Cerebellar cortex (tissue), 1 donor: ENCODE measurements at places on chromosomes 3 and 15.

GRCh38 chr3:114496874-114497273 is 203.0 kb downstream of the TIGIT start:
- DNase-seq = no peak

GRCh38 chr3:42702066-42702951 is at the start of gene HHATL:
HHATL (minus strand) TSS chr3:42702798; CDS start chr3:42700826, 1,972 bp downstream.
- DNase-seq = no peak

DNA sequence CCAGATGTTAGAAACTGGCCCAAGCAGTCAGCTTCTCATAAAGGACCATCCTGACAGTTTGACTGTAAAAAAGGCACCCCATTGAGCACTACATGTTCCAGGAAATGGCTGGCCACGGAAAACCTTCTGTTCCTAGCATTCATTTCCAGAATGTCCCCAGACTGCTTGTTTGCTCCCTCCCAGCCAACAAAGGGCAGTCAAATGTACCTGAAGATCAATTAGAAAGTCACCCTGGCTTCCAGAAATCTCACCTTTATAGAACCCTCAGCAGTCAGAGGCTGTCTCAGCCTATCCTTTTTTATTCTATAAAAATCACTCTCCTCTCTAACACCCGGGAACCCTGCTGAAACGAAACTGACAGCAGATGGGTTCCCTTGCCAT is 784 bp upstream of the SAMMSON start:
- no peak for DNase-seq

GRCh38 chr3:187896646-187897045 is 151.4 kb upstream of the BCL6 start:
- no peak for DNase-seq

DNA sequence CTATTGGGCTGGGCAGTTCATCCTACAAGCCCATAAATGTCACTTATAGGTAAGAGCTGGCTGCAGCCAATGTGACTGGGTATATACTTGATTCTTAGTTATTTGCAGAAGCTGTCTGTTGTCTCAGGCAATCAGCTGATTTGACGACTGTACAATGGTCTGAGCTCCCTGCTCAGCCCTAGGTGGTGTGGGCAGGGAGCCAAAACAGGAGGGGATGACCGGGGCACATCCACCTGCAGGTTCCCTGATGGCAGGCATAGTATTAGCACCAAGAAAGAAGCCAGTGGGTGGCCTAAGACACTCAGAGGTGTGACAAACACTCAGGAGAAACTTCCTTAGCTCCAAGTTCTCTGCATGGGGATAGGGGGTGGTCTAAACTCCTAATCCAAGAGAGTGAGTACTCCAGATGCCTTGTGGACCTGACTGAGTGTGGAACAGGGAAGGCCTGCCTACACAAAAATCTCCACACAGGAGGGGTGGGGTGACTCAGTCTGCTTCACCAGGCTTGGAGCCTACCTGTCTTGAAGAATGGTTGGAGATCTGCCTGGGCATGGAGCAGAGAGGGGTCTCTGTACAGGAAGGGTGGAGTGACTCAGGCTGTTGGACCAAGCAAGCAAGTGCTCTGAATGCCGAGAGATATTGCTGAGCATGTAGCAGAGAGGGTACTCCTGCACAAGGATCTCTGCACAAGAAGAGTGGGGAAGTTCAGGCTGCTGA is 690.4 kb upstream of the NAALADL2 start:
- peak; percentile 63 for DNase-seq

GRCh38 chr3:190073264-190074008 is 47.3 kb downstream of the P3H2 start:
- DNase-seq = no peak

GRCh38 chr3:32403663-32404062 is 12.0 kb downstream of the CMTM7 start:
- DNase-seq = peak; percentile 60

DNA sequence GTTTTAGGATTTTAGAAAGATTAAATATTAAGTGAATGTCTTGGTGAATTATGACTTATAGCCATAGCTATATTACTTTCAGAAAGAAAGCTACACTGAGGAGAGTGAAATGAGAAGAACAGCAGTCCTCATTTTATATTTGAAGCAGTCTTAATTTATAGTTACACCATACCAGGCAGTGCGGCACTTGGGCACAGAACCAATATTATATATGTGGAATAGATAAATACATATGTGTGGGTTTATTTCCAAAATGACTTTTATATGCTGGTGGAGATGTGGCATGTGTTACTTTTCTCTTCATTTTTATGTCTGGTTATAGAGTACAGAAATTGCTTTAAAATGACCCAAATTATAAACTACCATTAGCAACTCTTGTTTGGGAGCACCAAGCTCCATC is 759.5 kb downstream of the GRM7 start:
- DNase-seq = no peak

DNA sequence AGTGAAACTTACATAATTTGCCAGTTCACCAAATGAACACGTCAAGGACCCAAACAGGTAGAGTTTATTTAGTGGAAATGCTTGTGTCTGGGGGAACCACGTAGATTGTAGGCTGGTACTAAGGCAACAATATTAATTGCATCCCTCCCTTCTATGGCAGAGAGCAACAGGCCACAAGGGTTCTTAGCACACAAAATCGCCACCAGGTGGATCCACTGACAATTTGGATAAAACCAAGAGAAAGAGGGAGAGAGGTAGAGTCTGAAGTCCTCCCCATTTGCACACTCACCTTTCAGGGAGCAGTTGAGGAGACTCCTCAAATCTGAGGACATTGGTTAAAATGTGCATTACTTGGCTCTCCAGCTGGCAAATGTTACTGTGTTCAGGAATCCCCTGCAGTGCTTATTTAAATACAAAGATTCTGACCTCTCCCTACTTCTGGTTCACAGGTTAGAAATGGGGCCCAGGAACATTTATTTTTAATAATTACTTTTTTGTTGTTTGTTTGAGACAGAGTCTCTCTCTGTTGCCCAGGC is 181.0 kb upstream of the FEZF2 start:
- DNase-seq = no peak

GRCh38 chr3:42655331-42655888 is 1.9 kb downstream of the ZBTB47 start:
- no peak for DNase-seq

GRCh38 chr3:146249921-146250320 is 984 bp downstream of the PLSCR4 start:
- no peak for DNase-seq

DNA sequence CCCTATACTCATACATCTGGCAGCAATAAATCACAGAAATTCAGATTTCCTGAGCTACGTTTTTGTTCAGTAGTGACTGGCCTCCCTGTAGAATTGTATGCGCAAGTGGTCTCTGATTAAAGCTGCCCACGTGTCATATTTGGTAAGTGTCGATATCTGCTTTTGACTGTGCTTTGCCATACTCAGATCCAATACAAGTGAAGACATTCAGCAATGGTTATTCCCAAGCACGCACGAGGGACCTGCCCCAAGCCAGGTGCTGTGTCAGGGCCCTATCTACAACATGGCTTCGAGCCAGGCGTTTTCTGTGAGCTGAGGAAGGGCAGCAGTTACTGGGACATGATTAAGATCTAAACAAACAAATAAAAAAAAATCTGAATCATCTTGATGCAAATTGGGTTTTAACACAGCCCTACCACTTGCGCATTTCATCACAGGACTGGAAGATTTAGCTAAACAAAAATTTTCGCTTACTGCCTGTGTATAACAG is 47.2 kb upstream of the ICE2 start:
- no peak for DNase-seq

GRCh38 chr15:25790000-25790660 is 73.0 kb downstream of the ATP10A start:
- DNase-seq = peak; percentile 55

GRCh38 chr15:99929266-99929665 is 196.0 kb upstream of the LYSMD4 start:
- no peak for DNase-seq

DNA sequence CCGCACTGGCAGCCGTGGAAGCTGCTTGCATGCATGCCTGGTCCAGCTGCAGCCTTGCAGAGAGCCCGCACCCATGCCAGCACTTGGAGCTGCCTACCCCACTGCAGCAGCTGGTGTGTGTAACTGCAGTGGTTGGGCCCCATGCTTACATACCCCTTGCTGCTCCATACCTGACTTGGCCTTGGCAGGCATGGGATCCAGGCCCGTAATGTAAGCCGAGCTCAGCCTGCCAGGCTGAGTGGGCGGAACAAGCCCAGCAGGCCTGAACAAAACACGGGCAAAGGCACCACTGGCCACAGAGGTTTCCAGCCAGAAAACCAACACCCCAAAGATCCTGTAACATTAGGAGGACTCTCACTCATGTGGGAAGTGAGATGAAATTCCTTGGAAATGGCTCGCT is 48.3 kb downstream of the SLC6A20 start:
- DNase-seq = no peak

GRCh38 chr3:59304296-59304695 is 254.5 kb upstream of the CFAP20DC start:
- DNase-seq = no peak

DNA sequence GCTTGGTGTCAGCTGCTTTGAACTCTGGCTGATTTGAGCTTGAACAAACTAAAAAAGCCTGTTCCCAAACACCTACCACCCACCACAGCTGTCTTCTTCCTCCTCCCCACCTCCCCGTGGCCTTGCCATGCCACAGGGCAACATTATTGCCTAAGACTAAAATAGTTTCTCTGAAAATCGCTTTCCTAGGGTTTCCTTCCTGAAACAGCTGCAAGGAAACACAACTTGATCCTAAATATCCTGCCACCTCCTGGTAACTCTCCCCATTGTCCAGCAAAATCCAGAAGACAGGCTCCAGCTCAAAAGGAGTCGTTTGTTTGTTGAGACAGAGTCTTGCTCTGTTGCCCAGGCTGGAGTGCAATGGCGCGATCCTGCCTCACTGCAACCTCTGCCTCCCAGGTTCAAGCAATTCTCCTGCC is 193.9 kb upstream of the TPM1 start:
- no peak for DNase-seq

DNA sequence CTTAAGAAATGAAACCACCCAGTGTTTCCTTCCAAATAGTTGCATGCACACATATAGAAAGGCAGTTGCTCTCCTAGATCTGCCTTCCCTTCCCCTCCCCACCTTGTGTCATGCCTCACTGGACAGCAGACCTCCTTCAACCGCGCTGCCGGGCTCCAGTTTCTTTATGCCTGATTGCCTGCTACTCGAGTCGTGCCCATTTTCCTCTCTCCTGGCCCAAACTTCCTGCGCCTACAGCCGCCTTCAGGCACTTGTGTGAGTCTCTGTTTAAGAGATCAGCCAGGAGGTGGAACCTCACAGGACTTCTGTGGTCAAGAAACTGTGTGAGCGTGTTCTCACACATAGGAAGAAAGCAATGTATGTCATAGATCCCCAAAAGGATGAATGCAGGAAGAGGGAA is 8.8 kb upstream of the FAM107A start:
- peak; percentile 38 for DNase-seq

DNA sequence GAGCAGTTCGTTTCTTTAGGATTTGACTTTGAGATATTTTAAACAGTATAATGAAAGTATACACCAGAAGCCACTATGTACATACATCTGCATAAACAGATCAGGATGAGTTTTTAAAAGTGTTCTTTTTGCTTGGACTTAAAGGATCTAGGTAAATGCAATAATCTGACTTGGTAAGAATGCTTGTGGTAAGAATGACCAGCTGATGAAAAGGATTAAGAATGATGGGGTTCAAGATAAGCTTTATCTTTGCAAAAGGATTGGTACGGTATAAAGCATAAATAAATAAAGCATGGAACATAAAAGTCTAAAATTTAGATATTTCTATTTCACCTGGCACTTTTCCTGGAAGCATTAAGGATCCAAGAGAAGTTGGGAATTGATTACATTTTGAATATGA is 9.8 kb upstream of the MME start:
- no peak for DNase-seq

DNA sequence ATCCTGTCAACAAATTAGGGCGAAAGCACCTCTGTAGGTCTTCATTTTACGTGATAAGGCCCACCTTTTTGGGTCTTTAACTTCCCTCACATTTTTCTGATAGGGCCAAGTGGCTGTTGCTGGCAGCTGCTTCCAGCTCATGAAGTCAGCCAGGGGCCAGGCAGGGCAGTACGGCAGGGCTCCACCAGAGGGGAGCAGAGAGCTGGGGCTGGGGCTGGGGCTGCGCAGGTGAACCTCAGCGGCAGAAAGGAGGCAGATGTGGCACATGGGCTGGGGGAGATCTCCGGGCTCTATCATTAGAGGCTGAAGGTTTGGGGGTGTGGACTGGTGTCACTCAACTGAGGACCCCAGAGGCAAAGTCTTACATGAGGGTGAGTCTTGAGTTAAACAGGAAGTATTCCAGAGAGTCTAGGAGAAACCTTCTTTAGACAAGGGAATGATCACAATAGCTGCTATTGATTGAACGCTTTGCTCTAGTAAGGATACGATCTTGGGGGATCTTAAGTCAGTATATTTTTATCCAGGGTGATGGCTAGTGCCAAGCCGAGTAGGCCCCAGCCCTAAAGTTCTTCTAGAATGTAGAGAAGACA is 62.8 kb upstream of the MEX3B start:
- DNase-seq = peak; percentile 13

DNA sequence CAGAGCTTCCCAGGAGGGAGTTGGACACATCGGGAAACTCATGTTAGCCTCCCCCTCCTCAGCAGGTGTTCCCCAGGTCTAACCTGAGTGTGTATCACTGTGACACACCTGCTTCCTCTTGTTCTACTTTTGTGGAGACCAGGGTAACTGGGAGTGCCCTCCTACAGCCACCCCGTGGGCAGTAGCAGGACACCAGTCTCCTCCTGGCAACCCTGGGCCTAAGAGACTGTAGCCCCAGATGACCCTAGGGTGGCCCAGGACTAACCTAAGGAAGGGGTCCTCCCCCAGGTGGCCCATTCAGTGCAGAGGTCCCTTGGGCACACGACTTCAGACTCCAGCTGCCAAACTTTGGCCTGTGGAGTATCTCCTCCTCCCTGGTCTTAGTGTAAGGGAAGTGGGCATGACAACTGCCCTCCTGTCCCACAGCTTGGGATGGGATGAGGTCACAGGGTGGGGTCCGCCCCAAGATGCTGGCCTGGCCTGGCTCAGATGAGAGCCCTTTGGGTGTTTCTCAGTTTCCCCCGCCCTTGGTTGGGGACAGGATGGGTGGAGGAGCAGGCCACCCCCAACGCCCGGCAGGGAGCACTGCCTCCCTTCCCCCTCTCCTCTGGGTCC is 4.8 kb downstream of the CSK start:
- no peak for DNase-seq

DNA sequence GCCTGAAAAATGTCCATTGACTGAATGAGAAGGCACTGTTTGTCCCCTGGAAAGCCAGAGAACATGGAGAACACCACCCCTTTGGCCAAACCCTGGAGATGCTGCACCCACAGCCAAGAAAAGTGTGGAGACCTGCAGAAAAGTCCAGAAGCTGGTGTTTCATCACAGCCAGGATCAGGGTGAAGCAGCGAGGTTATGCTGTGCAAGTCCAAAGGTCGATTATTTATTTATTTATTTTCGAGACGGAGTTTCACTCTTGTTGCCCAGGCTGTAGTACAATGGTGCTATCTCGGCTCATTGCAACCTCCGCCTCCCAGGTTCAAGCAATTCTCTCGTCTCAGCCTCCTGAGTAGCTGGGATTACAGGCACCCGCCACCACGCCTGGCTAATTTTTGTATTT is 5.5 kb upstream of the CTSH start:
- DNase-seq = no peak
